ENCODE measurements at places on chromosomes 6 and 20.

- no peak for DNase-seq
These were observed 74.0 kb downstream of the ZBTB2 start for GRCh38 chr6:151317103-151317994.

- no peak for DNase-seq
These were observed 540.5 kb upstream of the CITED2 start for GRCh38 chr6:139914910-139915309.

GRCh38 chr20:60050193-60050947, 92.1 kb downstream of the CDH26 start:
- DNase-seq = peak; percentile 69

- no peak for DNase-seq
These were observed 54.2 kb upstream of the SIRPA start for GRCh38 chr20:1840817-1841553.

DNA sequence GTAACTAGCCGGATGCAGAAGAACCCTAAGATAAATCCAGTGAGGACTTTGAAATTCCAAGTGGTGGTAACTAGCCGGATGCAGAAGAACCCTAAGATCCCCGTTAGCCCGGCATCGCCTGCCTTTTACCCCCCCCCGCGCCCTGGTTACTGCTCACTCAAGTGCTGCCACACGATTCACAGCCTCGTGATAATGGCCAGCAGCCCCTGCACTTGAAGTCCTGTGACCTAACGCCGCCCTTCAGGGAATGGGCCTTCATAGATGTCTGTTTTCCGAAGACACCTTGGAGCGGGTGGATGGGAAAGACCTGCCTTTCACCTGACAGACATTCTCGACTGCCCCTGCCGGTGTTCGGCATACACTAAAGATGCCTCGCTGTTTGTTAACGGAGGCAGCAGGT, 127.9 kb downstream of the HUS1B start:
- DNase-seq = no peak

DNA sequence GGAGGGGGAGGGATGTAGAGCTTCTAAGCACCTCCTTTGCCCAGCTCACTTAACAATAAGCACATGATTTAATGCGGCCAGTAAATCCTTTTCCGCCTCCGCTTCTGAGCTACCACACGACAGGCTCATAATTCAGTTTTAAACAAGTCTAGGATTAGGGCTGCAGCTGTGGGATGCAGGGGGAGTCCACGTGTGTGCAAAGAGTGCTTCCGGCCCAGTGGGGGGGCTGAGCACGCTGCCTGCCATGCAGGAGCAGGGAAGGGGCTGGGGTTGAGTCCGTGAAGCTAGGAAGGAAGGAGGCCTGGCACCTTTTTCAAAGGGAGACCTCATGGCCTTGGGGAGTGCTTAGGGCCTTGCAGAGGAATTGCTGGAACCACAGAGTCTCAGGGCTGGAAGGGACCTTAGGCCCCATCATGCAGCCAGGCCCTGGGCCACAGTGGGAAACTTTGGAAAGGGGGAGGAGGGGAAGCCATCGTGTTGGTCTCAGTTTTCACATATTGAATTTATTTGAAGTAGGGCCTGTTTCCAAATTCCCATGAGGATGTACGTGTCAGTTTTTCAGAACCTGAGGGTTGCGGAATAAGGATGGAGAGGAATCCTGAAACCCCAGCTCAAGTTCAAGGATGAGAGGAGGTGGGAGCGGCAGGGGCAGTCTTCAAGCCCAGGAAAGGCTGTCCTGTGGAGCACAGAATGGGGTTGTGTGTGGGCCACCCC, 96.1 kb downstream of the VEGFA start:
- DNase-seq = no peak

GRCh38 chr20:44053046-44053445, 133.9 kb downstream of the JPH2 start:
- DNase-seq = no peak

GRCh38 chr6:133201231-133201630, 39.9 kb upstream of the EYA4 start:
- DNase-seq = no peak

GRCh38 chr20:39812116-39812515, 850.0 kb downstream of the DHX35 start:
- no peak for DNase-seq

DNA sequence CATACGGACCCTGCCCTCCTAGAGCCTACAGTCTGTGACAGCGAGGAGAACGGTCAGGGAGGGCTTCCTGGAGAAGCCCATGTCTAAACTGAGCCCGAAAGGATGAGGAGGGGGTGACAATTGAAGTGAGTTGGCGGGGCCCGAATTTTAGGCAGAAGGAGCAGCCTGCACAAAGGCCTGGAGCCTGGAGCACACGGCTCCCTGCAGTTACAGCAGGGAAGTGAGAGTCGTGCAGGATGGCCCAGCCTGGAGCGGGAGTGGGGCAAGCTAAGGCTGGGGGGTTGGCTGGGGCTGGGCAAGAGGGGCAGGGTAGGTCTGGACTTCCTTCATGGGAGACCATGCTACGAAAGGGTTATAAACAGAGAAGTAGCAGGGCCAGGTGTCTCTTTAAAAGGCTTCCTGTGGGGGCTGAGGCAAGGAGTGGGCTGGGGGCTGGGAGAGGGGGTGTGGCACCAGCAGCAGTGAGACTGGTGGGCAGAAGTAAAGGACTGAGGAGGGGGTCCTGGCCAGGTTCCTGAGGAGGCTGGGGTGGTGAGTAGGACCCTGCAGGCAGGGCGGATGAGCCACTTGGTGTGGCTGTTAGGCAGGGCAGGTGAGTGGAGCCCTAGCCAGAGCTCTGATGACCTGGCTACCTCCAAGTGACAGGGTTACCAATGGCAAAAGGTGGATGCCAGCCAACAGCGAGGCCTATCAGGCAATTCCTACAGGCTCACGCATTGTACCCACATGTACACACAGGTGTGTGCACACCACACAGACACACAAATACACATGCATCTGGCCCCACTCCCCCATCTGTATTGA, 119.2 kb downstream of the MRPL14 start:
- DNase-seq = no peak

GRCh38 chr6:11682561-11682975, 96.0 kb downstream of the ADTRP start:
- DNase-seq = no peak

- no peak for DNase-seq
These were observed 623.8 kb downstream of the TENT5A start for GRCh38 chr6:81128671-81129070.

Measured in NCI-H526 (cell line).